ENCODE measurements at places on chromosomes 1 and 21. TPM values are rescaled to one million over a fixed set of nuclear protein-coding genes. Genes with fewer than 3 reads are reported as not detected.
A peak's percentile ranks its signal among the peaks of the same experiment; 100 is the strongest.

The NECTIN4 gene
- 4.6 TPM for total RNA-seq

- DNase-seq = no peak
Measured at GRCh38 chr1:162275622-162276175, 101.0 kb downstream of the SPATA46 start.

DNA sequence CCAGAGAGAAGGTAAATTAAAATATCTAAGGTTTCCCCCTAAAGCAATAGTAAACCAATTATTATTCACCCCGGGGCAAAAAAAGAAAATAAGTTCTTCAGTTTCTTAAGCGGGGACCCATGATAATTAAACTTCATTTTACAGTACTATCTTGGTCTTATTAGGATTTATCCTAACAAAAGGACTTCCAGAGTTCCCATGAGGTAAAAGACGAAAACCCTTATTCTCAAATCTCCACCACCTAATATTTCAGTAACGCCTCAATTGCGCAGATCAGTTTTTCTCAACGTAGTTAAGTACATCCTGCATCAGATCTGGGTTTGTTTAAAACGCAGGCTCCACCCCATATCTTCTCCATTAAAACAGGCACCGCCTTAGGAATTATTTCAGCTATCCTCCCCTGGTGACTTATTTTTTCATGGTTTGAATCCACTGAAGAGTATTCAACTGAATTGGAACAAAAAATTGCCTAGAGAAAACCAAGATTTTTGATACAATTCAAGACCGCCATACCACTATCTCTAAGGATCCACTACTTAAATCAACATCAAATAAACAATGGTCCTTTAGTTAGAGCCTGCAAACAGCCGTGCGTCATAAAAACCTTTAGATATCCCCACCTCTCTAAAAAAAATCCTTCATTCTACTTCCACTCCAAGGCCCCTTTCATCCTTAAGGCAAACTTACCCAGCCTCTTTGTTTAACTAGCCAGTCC, 1.7 kb downstream of the MCL1 start:
- DNase-seq = no peak

DNA sequence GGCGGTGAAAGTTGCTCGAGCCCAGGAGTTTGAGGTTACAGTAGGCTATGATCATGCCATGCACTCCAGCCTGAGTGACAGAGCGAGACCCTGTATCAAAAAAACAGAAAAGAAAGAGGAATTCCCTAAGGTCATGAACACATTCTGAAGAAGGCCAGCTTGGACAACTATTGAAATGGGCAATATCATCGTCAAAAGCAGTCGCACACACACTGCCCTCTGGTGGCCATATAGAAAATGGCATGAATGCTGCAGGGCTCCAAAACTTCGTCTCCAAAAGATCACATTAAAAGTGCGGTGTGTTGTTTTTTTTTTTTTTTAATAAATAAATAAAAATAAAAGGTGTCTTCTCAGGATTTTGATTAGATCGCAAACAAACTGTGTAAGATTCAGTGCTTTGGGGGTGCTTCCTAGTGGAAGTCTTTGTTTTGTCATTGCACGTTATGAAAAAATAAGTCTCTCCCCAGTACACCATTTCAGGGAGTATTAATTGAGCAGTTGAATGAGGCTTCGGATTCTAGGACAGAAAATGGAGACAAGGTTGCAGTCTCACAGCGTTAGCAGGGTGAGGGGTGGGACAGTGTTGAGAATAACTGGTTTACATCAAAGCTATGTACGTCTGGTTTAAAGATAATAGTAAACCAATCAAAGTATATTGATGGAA, 87.5 kb upstream of the FMN2 start:
- no peak for DNase-seq

DNA sequence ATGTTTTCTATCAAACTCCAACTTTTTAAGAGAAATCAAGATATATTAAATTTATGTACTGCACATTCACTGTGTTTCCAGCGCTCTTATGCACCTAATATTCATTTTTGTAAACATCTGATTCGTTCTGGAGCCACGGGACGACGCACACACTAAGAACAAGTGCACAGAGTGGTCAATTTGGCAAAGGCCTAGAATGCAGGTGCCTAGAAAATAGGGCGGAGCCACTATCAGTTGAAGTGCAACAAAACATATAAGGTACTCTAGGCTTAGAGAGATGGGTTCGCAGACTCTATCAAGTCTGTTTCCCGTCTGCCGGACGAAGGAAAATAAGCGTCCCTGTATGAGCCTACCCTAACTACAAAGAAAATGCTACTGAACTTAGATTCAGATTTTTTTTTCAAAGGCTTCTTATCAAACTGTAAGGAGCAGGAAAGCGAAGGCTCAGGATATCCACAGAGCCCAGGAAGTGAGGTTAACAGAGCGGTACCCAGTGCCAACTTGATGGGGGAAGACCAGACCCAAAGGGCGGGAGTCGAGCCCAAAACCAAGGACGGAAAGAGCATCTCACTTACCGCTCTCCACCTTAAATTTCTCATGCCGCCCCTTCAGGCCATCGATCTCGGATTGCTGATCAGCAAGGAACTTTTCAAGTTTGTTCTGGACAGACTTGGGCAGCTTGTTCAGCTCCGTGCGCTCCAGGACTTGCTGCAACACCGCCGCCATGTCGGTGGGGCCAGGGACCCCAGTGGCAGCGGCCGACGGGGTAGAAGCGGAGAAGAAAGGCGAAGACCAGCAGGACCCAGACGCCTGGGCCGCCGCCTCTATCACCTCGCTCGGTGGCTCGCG, 526 bp downstream of the TPR start:
- DNase-seq = peak; percentile 19

The CTBS gene
- total RNA-seq = 15.9 TPM

The CORT gene
- total RNA-seq = 0.32 TPM

The NT5C1A gene
- total RNA-seq = 0.27 TPM

DNA sequence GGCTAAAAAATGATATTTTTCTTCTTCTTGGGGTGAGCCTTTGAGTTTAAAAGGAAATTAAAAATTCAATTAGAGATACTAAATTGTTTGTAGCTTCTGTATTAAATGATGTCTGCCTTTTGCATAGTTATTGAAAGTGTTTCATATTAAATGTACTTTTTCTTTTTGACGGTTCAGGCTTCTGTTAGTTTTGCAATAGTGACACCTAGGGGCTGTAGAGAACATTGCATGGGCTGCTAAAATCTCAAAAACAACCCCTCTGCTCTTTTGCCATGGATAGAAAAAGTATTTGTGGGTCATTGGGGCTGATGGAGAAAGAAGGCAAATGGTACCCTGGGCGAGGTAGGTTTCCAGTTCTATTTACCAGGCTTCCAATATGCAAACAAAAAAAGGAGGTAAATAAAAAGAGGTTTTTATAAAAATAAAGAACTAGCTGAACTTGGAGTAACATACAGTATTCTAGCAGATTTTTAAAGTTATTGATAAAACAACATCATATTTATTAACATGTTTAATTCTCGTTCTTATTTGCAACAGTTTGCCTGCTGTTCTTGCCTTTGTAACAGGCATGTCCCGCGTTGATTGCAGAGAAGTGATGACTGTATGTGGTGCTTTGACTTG, 115.4 kb upstream of the HOOK1 start:
- DNase-seq = peak; percentile 41

- DNase-seq = peak; percentile 67
Measured at GRCh38 chr1:150973836-150974579, 627 bp downstream of the CERS2 start.

DNA sequence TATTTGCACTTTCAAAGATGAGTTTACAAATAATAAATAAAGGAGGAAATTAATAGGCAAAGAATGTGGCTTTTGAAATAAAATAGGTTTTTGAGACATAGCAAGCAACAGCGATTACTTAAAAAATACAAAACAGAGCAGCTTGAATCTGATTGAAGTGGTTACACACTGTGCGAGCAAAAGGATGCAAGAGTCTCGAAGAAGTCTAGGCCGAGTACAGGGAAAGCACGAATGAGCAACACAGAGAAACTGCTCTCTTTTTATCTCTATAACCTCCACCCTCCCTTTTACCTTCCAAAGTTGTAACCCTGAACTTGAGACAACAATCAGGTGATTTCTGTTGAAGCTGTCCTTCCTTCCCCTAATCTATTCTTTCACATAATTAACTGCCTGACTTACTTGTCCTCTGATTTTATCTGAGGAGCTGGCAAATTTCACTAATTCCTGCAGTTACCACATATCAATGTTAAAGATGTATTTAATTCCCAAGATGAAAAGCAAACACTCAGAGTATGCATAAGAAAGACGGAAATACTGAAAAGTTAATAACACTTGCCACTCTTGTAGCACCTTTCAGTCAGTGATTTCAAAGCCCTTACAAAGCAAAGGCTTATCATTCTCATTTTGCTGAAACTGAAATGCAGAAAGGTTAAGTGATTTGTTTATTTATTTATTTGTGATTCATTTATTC, 1030.1 kb downstream of the ADGRL2 start:
- DNase-seq = no peak

GRCh38 chr1:247829656-247830055, 5.7 kb upstream of the OR14A16 start:
- DNase-seq = no peak

The CFAP141 gene
- total RNA-seq = not detected

- DNase-seq = no peak
Measured at GRCh38 chr21:20943561-20943997, 54.6 kb upstream of the NCAM2 start.

The NDUFS5 gene
- 183 TPM for total RNA-seq

The YTHDF2 gene
- 59.0 TPM for total RNA-seq

The BRINP2 gene
- total RNA-seq = not detected

The ANKRD34A gene
- total RNA-seq = 0.41 TPM

The PADI6 gene
- not detected for total RNA-seq

DNA sequence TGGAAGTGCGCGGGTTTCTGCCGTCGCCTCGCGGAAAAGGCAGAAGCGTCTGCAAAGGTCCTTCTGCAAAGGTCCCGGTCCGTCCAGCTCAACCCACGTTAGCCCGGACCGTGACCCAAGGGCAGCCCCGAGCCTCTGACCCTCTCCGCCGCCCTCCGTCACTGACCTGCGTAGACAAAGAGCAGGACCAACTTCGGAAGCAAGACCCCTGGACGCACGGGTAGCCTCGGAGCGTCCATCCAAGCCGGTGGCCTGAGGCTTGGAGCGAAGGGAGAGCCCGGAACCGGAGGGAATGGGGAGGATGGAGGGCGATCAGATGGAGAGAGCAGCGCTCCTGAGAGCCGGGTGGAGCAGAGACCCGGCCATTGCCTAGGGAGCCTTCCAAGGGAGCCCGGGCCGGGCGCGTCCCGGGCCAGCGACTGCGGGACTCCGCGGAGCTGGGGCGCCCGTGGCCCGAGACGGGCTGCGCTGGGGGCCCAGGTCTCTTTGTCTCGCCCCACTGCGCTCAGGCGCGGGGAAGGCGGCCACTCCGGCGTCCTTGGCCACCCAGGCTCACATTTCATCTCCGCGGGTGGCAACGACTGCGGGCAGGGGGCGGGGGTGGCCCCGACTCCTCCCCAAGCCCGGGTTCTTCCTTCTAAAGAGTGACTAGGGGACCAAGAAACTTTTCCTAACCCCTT, at the start of gene CYYR1:
CYYR1 (minus strand) TSS at position 585 of the 680 bp plus-strand sequence; CDS start at position 239, 346 bp downstream.
- DNase-seq = peak; percentile 49

DNA sequence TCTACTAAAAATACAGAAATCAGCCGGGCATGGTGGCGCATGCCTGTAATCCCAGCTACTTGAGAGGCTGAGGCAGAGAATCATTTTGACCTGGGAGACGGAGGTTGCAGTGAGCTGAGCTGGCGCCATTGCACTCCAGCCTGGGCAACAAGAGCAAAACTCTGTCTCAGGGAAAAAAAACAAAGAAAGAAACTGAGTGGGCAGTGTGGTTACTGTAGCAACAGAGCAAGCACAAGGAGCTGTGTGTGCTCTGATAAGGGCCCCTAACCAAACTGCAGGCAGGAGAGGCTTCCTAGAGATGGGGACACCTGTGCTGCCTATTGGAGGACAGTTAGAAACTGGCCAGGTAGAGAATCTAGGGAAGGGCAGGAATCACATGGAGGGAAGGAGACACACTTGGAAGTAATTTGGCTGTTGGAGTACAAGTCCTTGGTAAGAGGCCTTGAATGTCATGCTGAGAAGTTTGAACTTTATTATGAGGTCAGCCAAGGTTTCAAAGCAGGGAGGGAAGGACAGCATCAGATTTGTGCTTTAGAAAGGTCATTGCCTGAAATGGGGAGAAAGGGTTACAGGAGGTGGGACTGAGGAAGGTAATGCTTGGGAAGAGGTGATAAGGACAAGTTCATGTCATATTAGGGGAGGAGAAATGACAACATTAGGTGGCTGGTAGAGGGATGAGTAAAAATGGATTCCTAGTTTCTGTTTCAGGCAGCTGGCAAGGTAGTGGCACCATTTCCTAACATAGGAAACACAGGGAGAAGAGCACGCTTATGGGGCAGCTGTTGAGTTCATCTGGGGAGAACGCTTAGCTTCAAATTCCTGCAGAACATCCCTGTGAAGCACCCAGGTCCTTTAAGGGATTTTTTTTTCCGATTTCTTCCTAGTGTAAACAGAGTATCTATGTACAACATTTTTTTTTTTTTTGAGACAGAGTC, 69.2 kb upstream of the ARTN start:
- DNase-seq = no peak

The CLCA4 gene
- total RNA-seq = 2,522 TPM

The KCNA2 gene
- 0.46 TPM for total RNA-seq

DNA sequence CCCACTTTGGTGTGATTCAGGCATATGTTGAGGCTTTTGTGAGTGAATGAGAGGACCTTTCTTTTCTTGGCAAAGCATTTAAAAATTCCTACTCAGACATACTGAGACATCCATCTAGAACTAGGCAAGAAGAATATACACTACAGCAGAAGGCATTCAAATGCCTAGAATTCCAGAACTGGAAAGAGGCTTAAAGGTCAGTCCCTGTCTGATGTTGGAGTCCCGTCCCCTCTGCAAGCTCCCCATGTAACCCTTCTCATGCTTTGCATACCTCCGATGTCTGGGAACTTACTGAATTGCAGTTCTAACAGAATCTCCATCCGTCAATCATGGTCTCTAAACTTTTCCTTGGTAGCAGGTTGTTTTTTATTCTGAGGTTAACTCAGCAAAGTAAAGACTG, 152.9 kb downstream of the ATP6V1G3 start:
- DNase-seq = no peak

DNA sequence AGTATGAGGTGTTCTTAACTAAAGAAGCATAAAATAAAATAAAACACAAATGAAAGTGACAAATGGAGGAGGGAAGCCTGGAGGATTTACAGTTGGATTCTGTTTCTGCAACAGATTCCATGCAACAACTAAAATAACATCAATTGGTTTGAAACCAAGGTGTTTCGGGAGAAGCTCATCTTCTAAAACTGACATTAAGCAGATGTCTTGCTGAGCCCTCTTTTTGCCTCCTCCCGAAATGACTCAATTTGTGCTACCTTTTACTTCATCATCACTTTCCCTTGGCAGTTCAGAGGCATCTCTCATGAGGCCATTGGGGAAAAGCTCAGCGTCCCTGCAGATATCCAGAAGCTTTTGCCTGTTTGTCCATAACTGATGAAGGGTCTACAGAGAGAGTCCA, 121.6 kb upstream of the ADAR start:
- no peak for DNase-seq

The GSTM2 gene
- 41.0 TPM for total RNA-seq

GRCh38 chr1:238468068-238468467, 577.3 kb upstream of the ZP4 start:
- no peak for DNase-seq

GRCh38 chr1:109995536-109995935, 11.0 kb downstream of the AHCYL1 start:
- DNase-seq = no peak
